ENCODE measurements at places on chromosomes 16 and 17.
A peak's percentile ranks its signal among the peaks of the same experiment; 100 is the strongest.

GRCh38 chr17:59154721-59155438 lies at the start of gene SKA2:
Gene SKA2, minus strand, starts transcription at chr17:59155186. Its CDS starts 23 bp downstream, at chr17:59155163.
- peak; percentile 89 for DNase-seq

DNA sequence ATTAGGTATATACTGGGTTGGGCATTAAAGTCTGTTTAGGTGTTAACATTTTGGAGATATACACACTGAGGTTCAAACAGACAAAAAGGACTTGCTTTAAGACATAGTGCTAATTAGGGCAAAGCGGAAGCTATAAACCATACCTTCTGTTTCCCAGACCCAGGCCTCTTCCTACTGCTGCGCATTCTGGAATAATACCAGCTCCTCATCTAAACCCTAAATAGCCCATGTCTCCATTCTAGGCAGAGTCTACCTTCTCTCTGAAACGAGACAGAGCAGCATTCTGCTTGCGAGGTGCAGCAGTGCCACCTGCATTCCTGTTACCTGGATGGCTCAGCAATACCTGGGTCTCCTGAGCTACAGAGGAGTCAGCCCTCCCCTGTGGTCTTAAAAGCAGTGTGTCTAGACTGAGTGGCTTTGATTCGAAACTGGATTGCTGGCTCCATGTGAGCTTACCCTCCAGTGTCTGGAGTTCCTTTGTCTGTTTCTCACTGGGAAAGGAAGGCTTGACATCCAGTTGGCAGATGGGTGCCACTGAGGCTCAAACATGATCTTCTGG lies 6.4 kb downstream of the YPEL2 start:
- no peak for DNase-seq

DNA sequence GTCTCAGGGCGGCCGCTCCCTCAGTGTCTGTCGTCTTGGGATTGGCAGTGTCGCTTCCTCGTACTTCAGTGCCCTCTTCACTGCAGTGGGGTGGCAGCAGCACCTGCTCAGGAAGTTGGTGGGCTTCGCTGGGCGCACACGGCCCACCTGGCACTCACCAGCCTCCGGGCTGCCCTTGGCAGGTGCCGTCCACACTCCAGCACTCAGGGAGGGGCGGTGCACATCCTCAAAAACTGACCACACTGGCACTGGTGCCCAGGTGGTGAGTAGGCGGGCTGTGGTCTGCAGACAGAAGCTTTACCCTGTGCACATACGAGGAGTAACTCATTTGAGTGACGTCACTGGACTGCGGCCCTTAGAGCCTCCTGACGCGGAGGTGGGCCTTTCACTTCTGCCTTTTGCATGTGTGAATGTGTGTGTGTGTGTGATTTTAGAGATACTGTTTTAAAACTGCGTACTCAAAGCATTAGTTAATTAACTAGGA lies 94.6 kb downstream of the BANP start:
- no peak for DNase-seq

GRCh38 chr16:27690608-27691007 lies 140.7 kb downstream of the KATNIP start:
- no peak for DNase-seq

GRCh38 chr16:49969091-49970030 lies 55.7 kb upstream of the CNEP1R1 start:
- DNase-seq, result no peak

- DNase-seq, result no peak
Measured at GRCh38 chr17:32771396-32771795, 105.5 kb downstream of the MYO1D start.

DNA sequence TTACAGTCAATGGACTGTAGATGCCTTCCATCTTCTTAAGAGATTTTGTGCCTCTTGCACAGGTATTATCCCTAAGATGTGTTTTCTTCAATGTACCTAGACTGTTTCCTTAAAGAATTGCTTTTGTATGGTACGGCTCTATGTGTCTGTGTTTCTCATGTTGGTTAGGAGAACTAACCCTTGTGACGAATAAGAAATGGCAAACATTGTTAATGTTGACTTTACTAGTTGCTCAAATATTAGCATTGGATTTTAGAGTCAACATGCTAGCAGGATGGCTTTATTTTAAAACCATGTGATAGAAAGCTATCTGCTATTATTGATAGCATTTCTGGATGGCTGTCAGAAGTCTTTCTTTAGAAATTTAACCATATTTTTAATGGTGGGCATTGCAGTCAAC lies 34.5 kb downstream of the WWOX start:
- DNase-seq, result no peak

DNA sequence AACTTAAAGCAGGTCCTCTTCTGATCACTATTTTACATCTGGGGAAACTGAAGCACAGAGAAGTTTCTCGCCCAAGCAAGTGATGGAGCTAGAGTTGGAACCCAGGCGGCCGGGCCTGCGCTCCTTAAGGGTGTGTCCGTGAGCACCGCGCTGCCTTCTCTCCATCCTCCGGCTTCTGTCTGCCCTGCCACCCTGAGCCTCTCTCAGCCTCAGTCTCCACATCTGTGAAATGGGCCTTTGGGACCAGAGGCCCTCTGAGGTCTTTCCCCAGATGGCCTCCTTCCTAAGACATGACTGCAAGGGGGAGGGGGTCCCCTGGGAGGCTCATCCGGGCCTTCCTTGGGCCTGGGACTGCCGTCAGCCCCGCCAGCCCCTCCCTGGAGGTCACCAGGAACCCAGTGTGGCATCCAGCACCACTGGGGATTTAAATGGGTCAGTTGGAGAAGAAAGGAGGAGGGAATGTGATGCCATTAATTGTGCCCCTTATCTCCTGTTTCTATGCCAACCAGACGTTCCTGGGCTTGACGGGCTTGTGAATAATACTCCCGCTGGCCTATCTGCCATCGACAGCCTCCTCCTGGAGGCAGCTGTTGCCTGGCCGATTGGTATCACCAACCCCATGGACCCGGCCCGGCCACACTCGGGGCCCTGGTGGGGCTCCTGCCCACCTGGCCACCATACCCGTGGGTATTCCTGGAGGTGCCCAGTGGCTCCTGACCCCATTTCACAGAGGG lies 5.1 kb downstream of the ZFPM1 start:
- DNase-seq, result no peak

DNA sequence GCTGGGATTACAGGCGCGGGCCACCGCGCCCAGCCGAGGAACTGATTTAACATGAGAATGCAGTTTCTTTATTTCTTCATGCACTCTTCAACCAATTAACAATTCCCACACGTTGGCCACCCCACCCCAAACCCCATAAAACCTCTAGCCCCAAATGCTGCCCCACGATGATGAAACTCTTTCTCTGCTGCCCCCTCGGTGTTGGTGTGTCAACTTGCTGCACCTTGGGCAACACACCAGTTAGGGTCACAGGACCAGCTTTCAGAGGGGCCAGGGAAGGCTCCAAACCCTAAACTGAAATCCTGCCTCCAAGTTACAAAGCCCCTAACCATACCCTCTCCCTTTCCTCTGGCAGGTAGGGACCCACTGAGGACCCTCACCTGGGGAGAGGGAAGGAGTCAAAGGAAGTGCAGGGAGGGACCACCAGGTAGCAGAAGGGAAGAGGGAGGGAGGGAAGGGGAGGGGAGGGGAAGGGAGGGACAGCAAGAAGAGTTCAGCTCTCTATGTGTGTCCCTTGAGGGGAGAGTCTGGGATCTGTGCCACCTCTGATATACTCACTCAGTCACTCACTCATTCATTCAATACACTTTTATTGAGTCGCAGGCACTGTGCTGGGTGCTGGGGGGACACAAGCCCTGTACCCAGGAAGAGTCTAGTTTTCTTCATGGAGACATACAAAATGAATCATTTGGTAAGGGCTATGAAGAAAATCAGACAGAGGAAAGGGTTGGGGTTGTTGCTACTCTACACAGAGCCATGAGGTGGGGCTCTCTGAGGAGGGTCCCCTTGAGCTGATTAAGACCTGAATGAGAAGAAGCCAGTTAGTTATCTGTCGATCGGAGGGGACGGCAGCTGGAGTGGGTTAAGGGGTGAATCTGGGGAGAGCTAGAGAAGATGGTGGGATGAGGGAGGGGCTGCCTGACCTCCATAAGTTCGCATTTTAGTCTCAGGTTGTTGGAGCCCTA lies 3.9 kb downstream of the PLXDC1 start:
- DNase-seq, result no peak

DNA sequence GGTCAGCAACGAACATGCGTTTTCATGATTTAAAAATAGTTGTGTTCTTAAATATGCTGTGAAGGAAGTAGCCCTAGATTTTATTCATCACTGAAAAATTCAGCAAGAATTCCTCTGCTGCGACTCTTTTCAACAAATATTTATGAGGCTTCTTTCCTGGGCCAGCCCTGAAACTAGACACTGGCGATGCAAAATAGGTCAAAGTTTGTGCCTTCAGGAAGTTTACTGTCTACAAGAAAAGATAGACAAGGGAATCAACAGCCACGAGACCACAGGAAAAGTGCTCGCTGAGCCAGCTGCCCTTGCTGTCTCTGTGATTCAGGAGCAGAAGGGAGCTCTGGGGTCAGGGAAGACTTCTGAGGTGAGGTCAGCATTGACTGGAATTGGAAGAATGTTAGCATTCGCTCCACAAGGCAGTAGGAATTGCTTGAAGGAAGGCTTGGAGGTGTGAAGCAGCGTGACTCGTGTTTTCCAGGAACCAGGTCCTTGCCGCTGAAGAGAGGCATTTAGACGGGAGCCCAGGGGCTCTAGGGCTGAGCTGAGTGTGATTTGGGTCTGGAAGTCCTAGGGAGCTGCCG lies 1.9 kb upstream of the RPL26 start:
- DNase-seq, result no peak

DNA sequence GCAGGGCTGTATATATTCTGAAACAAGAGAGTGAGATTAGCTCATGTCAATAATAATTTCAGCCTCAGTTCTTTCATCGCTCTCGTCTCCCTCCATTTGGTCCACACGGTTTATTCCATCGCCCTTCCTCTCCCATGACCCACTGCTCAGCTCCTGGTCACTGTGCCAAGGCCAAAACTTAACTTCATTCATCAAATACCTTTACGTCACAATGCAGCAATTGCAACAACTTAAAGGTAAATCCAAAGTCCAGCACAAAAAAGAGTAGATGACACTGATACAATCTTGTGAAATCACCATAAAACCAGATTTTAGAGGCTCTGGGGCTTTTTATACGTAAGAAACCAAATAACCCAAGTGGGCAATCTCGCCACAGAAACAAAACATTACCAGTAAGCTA lies 72.0 kb downstream of the ANKRD11 start:
- DNase-seq, result no peak

DNA sequence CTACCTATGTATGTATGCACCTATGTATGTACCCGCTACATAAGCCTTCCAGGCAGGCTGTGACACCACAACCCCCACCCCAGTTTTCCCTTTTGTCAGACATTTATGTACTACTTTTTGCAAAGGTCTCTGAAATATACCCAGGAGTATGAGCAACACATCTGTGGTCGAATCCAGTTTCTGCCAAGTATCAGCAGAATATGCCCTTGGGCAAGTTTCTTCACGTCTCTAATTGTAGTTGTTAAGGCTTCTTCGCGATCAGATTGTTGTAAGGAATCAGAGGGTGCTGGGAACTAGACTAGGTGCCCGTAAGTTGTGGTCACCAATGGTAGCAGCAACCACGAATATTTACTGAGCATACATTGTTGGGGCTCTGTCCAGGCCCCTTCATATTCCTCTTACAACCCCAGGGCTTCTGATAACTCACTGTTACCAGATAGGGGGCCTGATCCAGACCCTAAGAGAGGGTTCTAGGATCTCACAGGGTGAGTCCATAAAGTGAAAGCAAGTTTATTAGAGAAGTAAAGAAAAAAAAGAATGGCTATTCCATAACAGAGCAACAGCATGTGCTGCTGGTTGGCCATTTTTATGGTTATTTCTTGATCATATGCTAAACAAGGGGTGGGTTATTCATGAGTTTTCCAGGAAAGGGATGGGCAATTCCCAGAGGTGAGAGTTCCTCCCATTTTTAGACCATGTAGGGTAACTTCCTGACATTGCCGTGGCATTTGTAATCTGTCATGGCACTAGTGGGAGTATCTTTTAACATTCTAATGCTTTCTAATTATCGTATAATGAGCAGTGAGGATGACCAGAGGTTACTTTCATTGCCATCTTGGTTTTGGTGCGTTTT lies 16.6 kb downstream of the NUDT7 start:
- DNase-seq, result no peak

GRCh38 chr17:42773290-42774035 lies at the start of gene VPS25:
Gene VPS25, plus strand, starts transcription at chr17:42773449. Its CDS starts 27 bp downstream, at chr17:42773476.
- peak; percentile 47 for DNase-seq

DNA sequence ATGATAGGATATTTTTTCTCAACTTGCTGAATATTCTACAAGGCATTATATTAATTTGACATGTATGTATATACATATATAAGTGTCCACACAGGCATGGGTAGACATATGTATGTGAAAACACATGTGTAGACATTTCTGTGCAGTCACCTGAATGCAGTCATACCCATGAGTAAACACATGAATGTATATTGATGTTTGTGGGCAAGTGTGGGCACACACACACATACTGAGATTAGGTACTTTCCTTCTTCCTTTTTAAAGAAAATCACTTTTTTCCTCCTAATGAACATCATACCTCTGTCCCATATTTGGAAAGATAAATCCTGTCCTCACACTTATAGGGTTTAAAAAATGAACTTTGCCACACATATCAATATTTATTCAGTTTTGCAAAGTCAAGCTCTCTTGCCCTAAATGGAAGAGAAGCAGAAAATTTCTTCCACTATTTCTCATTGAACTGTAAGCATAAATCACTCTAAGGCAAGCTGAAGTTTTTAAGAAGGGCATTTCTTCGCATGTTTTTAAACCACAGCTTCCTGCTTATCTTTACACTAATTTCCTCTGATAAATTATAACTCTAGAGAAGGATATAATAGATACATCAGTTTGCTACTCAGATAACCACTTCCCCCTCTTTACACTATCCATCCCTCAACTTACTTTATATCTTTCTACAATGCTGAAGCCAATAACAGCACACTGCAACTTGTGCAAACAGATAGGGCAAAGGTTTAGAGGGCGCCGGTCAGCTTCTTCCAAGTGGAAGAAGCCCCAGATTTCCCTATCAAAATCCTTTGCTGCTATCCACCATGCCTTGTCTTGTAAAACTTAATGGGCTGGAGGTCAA lies 49.6 kb upstream of the LRRC37A3 start:
- DNase-seq, result no peak

GRCh38 chr16:58157951-58158540 lies 28.9 kb upstream of the CFAP20 start:
- DNase-seq, result no peak

- DNase-seq, result peak; percentile 75
Measured at GRCh38 chr17:50944054-50944901, 78.1 kb upstream of the TOB1 start.

GRCh38 chr16:28010671-28011070 lies 52.8 kb downstream of the GSG1L start:
- peak; percentile 22 for DNase-seq

- no peak for DNase-seq
Measured at GRCh38 chr17:55426851-55427586, 5.4 kb upstream of the MMD start.

GRCh38 chr17:3828151-3828851 lies 17.7 kb downstream of the NCBP3 start:
- DNase-seq, result no peak

- no peak for DNase-seq
Measured at GRCh38 chr16:57837305-57838125, 35.2 kb upstream of the KIFC3 start.

Measured in caudate nucleus (tissue), 63 donors.